ENCODE measurements at places on chromosomes 6 and 20. TPM values are rescaled to one million over a fixed set of nuclear protein-coding genes. Genes with fewer than 3 reads are reported as not detected.

Gene PRSS16
- 0.42 TPM for total RNA-seq

Gene CLIC5
- total RNA-seq, result 0.05 TPM

Gene FOXQ1
- total RNA-seq, result not detected

Gene PHACTR2
- 23.8 TPM for total RNA-seq

Gene CST8
- total RNA-seq, result not detected

Gene ABHD16A
- total RNA-seq, result 39.1 TPM

DNA sequence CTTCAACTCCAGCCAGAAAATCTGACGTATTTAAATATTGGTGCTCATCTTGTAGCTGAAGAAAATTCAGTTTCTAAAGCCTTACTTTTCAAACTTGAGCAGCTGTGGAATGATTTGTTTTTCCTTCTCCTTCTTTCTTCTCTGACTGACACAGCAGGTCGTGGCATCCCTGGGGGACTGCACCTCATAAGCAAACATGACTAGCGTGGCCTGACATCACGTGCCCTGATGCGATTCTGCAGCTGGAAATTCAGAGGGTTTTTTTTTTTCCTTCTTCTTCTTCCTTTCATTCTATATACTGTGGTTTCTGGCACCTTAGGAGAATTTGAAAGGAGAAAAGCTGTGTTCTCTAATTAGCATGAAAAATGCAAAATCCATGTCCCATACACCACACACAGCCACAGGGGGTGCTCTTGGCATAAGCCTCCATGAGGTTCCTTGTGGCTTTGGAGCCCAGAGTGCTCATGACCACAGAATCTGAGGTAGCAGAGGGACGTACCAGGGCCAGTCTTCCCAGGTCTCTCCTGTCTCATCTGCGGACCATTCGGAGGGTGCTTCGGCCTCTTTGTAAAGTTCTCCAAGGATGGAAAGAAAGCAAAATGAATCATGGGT is 258.5 kb upstream of the CDH4 start:
- no peaks in the 10 kb centered on the region for H3K4me1 ChIP-seq
- H3K27me3 ChIP-seq, result no peaks in the 10 kb centered on the region
- no peak overlapping the region for H3K4me3 ChIP-seq
- DNase-seq, result no peak
- no peak overlapping the region for H3K27ac ChIP-seq

DNA sequence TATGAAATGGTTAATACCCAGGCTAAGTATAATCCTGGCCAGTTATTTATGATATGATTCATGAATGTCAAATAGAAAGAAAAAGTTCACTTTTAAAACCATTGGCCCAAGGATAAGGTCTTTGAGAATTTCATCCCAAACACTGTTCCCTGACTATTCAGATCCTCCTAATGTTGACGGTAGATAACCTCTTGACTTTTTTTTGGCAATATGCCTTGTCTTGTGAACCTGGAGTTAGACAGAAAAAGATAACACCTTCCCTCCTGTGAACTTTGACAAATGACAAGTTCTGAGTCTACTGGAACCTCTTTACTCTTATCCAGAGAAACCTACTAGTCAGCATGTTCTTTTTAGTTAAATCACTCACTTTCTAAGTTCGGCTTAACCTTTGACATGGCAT is 166.8 kb upstream of the PREP start:
- no peaks in the 10 kb centered on the region for H3K4me1 ChIP-seq
- DNase-seq, result no peak
- no peaks in the 10 kb centered on the region for H3K36me3 ChIP-seq
- H3K27me3 ChIP-seq, result no peaks in the 10 kb centered on the region
- H3K4me3 ChIP-seq, result no peak overlapping the region

- no peak for DNase-seq
- no peak overlapping the region for H3K27ac ChIP-seq
- H3K4me1 ChIP-seq, result no peaks in the 10 kb centered on the region
- no peak overlapping the region for H3K4me3 ChIP-seq
Measured at GRCh38 chr6:122571888-122572287, 38.3 kb upstream of the PKIB start.

DNA sequence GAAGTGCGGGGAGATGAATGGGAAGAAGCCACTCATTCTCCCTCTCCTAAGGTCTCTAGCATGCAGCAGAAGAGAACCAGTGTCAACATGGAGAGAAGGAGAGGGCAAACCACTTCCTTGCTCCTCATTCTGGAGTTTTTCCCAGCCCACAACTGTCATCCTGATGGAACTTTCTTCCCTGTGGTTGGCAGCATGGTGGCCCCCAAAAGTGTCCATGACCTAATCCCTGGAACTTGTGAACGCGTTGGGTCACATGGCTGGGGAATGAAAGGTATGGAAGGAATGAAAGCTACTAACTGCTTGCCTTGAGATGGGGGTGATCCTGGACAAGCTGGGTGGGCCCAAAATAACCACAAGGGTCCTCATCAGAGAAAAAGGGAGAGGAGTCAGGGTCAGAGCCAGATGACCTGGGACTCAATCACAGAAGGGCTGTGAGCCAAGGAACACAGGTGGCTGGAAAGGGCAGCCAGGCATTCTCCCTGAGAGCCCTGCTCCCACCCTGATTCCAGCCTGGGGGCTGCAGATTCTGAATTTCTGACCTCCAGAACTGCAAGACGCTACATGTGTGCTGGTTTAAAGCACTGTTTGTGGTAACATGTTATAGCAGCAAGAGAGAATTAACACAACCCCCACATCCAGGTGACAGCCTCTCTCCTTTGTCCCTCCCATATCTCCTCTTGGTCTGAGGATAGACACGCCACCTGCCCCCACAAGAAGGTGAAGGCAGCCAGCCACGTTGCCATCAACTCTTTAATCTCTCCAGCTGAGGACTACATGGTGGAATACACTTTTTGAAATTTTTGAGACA is 63.2 kb downstream of the PYGB start:
- H3K4me3 ChIP-seq, result no peak overlapping the region
- peak overlapping the region; percentile 71 for H3K27ac ChIP-seq
- H3K36me3 ChIP-seq, result no peaks in the 10 kb centered on the region
- H3K4me1 ChIP-seq, result peaks cover 7% of the 10 kb centered on the region
- H3K27me3 ChIP-seq, result no peaks in the 10 kb centered on the region

GRCh38 chr6:117463762-117464665 is 18.5 kb upstream of the DCBLD1 start:
- no peak overlapping the region for H3K27ac ChIP-seq
- DNase-seq, result no peak
- H3K36me3 ChIP-seq, result no peaks in the 10 kb centered on the region
- H3K27me3 ChIP-seq, result no peaks in the 10 kb centered on the region
- no peak overlapping the region for H3K4me3 ChIP-seq

GRCh38 chr20:24503352-24503931 is 34.0 kb downstream of the SYNDIG1 start:
- no peak for DNase-seq
- H3K27ac ChIP-seq, result no peak overlapping the region
- no peaks in the 10 kb centered on the region for H3K4me1 ChIP-seq
- H3K4me3 ChIP-seq, result no peak overlapping the region
- H3K27me3 ChIP-seq, result peaks cover 4% of the 10 kb centered on the region

DNA sequence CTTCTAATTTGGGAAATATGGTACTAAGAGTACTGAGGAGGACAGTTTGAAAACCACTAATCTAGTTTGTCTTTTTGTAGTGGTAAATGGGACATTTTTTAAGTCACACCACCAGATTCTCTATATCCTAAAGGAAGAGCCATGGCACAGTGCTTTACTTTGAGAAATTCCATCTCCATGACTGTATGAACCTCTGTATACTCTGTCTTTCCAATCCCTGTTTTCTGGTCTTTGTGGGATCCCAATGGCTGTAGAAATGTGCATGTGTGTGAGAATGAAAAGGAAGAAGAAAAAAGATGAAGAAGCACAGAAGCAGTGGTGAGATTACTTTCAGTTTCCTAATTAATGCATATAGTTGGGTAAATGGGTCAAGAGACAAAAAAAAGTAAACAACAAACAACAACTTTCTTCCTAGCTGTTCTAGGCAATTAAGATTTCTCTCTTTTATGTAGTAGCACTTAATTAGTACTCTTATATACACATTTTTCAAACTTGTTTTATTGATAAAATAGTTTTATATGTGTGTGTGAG is 141.2 kb upstream of the HCRTR2 start:
- H3K4me3 ChIP-seq, result no peak overlapping the region
- no peak overlapping the region for H3K27ac ChIP-seq
- no peaks in the 10 kb centered on the region for H3K36me3 ChIP-seq
- H3K27me3 ChIP-seq, result no peaks in the 10 kb centered on the region
- no peaks in the 10 kb centered on the region for H3K4me1 ChIP-seq

- no peak for DNase-seq
- no peaks in the 10 kb centered on the region for H3K27me3 ChIP-seq
- no peaks in the 10 kb centered on the region for H3K36me3 ChIP-seq
- no peaks in the 10 kb centered on the region for H3K4me1 ChIP-seq
- H3K27ac ChIP-seq, result no peak overlapping the region
Measured at GRCh38 chr20:32880635-32881034, 21.9 kb downstream of the EFCAB8 start.

DNA sequence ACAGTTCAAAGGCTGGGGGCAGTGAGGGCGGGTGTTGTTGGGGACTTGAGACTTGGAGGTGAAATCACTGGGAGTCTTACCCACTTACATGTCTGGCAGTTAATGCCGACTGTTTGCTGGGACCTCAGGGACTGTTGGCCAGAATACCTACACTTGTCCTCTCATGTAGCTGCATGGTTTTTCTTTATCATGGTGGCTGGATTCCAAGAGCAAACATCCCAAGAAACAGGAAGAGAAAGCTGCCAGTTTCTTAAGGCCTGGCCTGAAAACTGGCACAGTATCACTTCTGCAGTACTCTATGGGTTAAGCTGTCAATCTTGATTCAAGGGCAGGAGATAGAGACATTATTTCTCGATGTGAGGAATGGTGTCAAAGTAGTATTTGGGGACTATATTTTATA is 19.8 kb upstream of the C6orf62 start:
- H3K27me3 ChIP-seq, result no peaks in the 10 kb centered on the region
- H3K36me3 ChIP-seq, result no peaks in the 10 kb centered on the region
- no peak overlapping the region for H3K27ac ChIP-seq
- DNase-seq, result no peak
- H3K4me3 ChIP-seq, result no peak overlapping the region
- H3K4me1 ChIP-seq, result no peaks in the 10 kb centered on the region

GRCh38 chr20:24608926-24609667 is 139.7 kb downstream of the SYNDIG1 start:
- H3K4me1 ChIP-seq, result no peaks in the 10 kb centered on the region
- no peak overlapping the region for H3K4me3 ChIP-seq
- H3K27ac ChIP-seq, result no peak overlapping the region
- no peak for DNase-seq
- H3K27me3 ChIP-seq, result peaks cover 2% of the 10 kb centered on the region
- no peaks in the 10 kb centered on the region for H3K36me3 ChIP-seq

DNA sequence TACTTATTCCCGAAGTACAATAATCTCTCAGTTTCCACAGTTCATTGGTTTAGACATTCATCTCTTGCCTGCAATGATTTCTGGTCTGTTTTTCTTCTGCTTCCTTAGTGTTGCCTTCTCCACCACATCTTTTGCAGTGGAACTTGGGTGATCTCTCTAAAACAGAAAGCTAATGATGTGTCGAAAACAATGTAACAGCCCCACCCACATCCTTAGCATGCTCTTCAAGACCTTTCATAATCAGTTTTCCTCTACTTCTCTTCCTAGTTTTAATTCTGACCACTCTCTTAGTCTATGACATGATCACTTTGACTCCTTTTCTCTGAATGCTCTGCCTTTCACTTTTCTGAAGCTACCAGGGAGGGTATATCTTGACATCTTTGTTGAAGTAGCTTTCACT is 1007.9 kb upstream of the CITED2 start:
- peaks cover 8% of the 10 kb centered on the region for H3K4me1 ChIP-seq
- H3K4me3 ChIP-seq, result no peak overlapping the region
- H3K36me3 ChIP-seq, result no peaks in the 10 kb centered on the region
- H3K27me3 ChIP-seq, result no peaks in the 10 kb centered on the region
- no peak overlapping the region for H3K27ac ChIP-seq
- no peak for DNase-seq

DNA sequence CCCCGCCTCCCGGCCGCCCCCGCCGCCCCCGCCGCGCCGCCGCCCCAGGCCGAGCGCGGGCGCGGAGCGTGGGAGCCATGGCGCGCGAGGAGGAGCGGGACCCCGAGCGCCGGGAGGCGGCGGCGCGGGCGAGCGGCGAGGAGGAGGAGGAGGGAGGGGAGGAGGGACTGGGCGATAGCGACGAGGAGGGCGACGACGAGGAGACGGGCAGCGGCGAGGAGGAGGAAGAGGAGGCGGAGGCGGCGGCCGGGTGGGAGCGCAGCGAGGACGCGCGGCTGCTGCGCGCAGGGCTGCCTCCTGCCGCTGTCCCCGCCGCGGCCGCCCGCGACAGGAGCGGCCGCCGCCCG is at the start of gene SLC24A3:
SLC24A3 (plus strand) TSS at position 174 of the 347 bp plus-strand sequence.
- peak; percentile 48 for DNase-seq
- peaks cover 3% of the 10 kb centered on the region for H3K4me1 ChIP-seq
- no peak within 1 kb of the TSS for H3K4me3 ChIP-seq
- peaks cover 8% of the 10 kb centered on the region for H3K27me3 ChIP-seq

GRCh38 chr6:116393430-116393829 is 22.7 kb downstream of the DSE start:
- no peaks in the 10 kb centered on the region for H3K27me3 ChIP-seq
- DNase-seq, result no peak
- H3K4me3 ChIP-seq, result no peak overlapping the region
- no peak overlapping the region for H3K27ac ChIP-seq
- no peaks in the 10 kb centered on the region for H3K36me3 ChIP-seq
- H3K4me1 ChIP-seq, result no peaks in the 10 kb centered on the region

DNA sequence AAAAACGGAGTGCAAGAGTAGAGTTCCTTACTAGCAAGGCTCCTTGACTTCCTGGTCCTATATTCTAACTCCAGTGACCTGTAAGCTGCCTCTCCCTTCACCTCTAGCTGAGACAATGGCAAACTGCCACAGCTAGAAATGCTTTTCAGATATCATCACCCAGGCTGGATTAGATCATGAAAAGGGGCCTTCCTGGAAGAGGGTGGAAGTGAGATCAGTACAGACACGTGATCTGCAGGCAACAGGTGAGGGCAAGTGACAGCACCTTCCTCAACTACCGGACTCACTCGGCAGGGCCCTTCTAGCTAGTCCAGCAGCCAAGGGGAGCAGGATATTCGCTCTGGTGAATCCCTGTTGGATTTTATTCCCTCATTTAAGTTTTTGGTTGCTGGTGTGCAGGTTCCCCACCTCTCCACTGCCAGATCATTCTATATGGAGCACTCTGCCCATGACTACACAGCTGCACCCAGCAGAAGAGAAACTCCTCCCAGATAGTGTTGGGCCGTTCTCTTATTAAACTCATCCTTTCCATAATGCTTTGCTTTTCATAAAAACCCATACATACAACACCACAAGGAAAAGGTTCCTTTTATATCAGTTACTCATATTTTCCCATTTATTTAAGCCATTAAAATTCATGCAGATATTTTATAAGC is 26.4 kb upstream of the FAM83C start:
- H3K27me3 ChIP-seq, result no peaks in the 10 kb centered on the region
- DNase-seq, result no peak
- no peak overlapping the region for H3K27ac ChIP-seq
- no peaks in the 10 kb centered on the region for H3K36me3 ChIP-seq

- H3K4me3 ChIP-seq, result no peak overlapping the region
- H3K4me1 ChIP-seq, result no peaks in the 10 kb centered on the region
- H3K27me3 ChIP-seq, result no peaks in the 10 kb centered on the region
- DNase-seq, result no peak
- no peaks in the 10 kb centered on the region for H3K36me3 ChIP-seq
Measured at GRCh38 chr20:23257848-23258746, 92.5 kb upstream of the NXT1 start.
